Dermis microvascular lymphatic vessel endothelial cell (primary cell): ENCODE measurements at places on chromosomes 4 and X. TPM values are rescaled to one million over a fixed set of nuclear protein-coding genes. Genes with fewer than 3 reads are reported as not detected.

CNOT6L gene
- 32.1 and 40.3 TPM in 2 replicates for total RNA-seq

SOD3 gene
- total RNA-seq: not detected in 2 replicates

ADH4 gene
- total RNA-seq: not detected in 2 replicates

DNA sequence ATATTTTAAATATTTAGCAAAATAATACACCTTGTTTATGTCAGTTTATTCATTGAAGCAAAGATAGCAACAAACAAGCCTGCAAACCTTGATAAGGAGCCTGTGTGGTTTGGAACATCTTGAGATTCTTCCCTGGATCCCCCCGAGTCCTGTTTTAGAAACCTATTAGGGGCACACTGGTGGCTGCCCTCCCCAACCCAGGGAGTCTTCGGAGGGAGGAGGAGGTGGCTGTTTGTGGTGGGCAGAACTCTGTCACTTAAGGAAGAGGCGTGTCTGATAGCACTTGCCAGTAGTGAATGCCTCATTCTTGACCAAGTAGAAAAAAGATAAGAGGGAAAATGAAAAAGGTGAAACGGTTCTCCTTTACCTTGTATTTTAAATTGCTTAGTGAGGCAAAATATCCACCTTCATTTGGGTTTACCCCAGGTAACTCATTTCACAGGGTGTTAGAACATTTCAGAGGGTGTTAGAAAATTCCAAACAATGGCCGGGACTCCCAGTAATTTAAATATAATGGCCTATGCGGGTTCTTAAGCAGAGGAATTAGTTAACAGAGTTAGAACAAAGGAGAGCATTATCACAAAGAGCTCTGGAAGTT is 10.4 kb downstream of the KIT start:
- DNase-seq: no peak

GRCh38 chrX:38999967-39000745 is 198.9 kb downstream of the MID1IP1 start:
- DNase-seq: no peak

DNA sequence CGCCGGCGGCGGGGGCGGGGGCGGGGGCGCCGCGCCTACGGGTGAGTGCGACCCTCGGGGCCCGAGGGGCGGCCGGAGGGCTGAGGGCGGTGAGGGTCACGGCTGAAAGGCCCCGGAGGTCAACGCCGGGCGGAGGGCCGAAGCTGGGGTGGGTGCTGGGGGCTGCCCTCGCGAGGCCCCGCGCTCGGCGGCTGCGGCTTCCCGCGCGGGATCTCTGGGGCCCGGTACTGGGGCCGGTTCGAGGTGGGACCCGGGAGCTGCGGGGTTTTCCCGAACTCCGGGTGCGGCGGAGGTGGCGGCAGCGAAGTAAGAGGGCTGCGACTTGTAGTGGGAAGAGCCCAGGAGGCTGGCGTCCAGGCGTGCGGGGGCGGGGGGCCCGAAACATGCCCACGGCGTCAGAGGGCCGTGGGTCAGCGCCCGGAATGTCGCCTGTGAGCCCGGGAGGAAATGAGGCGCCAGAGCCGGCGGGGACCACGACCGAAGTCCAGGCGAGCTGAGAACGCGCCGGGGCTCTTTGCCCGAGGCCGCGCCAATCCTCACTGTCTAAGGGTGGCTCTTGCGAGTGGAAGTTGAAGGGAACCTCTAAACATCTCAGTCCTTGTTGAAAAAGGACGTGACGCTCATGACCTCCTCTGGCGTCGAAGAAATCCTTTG is 407 bp downstream of the IL13RA1 start:
- DNase-seq: peak; percentile 48

GRCh38 chr4:18954538-18954937 is 933.0 kb upstream of the LCORL start:
- no peak for DNase-seq

DNA sequence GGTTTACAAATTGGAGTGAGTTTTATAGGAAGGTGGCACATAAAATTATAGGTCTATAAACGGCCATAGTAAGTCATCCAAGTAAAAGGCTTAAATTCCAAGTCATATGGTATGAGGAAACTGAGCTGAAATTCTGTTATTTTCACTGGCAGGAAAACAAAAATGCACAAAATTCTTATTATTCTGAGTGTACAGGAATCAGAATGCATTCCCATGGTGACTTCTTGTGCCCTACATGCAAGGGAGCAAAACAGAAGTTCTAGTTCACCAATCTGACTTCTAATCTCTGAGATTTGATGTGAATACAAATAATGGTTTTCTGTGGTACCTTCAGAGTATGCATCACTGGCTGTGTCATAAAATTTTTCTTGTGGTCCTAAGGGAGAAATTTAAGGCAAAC is 102.9 kb downstream of the CLCN4 start:
- DNase-seq: no peak

DNA sequence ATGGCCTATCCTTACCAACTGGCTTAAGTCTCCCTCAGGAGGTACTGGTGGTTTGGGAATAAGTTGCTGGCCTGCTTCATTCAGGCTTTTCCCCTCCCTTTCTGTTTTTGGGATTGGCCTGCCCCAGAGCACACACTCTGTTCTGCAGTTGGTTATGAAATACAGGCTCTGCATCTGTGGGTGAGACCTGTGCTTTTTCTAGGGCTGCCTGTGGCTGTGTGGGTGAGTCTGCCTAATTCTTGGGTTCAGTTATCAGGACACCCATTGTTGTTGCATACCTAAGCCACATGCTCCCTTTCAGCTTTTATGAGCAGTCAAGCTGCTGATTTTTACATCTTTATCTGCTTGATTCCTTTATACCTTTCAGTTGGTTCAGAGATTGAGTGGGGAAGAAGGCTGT is 19.0 kb upstream of the CWH43 start:
- DNase-seq: no peak

- no peak for DNase-seq
These were observed 102.7 kb upstream of the TENM3 start for GRCh38 chr4:182140547-182140946.

DNA sequence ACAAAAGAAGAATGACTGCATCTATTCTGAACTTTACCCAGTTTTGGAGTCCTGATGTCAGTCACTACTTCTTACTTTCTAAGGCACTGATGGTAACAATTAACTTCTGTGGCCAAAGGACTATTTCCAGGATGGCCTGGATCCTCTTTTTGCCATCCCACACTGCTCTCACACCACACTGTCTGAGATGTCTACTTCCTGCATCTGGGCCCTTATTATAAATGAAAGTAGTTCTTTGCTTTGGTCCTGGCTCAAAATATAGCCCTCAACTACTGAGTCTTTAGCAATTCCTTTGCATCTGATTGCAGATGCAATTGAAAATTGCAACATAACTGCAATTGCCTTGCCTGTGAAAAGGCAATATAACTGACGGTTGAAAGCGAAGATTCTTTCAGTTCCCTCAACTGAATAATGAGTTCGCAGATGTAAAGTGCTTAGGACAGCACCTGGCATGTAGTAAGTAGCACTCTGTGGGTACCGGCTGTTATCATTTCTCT is 44.2 kb downstream of the COQ2 start:
- no peak for DNase-seq

DNA sequence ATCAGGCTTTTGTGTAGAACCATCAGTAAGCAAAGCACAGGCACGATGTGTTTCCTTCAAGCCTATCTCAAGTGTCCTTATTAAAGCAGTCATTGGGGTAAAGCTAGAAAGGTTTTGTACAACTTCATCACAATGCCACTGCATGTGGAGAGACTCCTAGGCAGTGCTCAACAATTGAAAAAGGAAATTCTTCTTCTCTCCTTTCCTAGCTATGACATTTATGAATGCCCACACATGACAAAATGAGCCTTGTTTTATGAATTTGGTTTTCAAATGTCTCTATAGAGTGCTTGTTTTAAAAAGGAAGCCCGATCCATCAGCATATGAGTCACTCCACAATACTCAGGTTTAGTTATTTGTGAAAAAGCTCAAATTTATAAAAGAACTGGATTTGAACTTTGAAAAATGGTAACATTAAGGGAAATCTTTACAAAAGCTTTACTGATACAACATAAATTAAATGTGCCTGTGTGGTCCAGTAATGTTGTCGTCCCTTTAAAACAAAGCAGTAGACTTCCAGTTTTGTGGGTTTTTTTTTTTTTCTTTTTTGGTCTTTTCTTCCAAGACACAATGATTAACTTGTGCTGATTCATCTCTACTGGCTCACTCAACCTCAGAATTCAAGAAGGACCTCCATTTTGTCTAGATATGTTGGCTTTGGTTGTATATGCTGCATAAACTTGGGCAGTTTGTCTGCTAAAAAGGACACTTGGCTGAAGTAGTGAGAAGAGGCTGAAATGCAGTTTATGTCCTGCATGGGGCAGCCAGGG is 273.8 kb downstream of the GASK1B start:
- DNase-seq: no peak

DNA sequence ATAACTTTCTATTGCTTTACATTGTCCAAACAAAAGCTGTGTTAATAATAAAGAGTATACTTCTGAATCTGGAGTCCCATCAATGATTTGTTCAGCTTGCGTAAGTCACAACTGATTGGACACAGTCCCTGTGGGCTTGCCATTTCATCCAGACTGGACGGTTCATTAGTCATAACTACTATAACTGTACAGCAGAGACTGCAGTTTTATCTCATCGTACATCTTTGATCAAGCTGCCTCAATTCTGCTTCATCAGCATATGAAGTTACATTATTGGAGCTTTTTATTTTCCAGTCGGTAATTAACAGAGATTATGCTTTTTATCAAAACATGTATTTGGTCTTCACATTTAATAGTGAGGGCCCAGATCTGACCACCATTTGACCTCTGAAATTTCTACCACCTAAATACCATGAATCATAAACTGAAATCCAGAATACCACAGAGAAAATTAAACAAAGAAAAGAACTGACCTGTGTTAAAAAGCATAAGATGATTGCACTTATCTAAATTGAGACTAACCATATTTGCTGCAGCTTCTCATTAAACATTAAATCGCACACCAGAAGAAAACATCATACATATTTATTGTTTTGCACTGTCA is 12.5 kb upstream of the MAB21L2 start:
- no peak for DNase-seq

- no peak for DNase-seq
These were observed 256.4 kb upstream of the GRID2 start for GRCh38 chr4:92047209-92047875.

DNA sequence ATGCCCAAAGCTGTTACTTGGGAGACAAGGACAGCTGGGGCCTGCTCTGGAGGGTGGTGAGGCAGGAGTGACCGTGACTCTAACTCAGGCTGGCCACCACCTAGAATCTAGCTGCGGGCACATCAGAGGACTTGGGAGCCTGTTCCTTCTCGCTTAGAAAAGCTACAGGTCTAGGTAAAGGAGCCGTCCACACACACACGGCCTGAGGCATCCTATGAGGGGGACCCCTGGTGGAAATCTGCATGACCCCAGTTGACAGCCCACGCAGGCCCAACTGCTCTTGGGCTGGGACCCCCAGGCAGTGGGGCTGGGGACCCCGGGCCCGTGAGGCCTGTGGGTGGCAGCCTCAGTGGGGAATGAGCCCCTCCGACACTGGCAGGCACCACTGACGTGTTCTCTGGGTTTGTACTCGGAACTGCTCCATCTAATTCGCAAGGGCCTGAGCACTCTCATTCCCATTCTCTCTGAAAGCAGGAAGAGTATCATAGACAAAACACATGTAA is 75.6 kb downstream of the ACOX3 start:
- no peak for DNase-seq

DNA sequence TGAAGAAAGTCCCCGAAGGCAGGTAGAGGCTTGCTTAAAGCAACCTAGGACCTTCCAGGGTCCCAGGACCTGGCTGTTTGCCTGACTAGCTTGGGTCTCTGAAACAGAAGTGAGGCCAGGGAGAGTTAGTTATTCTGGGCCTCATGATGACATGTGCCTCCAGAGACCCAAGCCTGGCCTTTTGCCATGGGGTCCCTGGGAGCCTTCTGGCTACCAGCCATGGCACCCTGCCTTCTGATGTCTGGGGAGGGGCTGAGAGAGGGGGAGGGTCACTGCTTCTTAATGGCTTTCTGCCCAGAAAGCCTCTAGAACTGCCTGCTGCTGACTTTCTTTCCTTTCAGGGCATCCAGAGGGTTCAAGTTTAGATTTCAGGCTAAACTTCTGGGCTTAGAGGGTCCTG is 1.0 kb upstream of the STARD8 start:
- no peak for DNase-seq

GRCh38 chr4:55458164-55458563 is 62.4 kb downstream of the TMEM165 start:
- DNase-seq: no peak

DNA sequence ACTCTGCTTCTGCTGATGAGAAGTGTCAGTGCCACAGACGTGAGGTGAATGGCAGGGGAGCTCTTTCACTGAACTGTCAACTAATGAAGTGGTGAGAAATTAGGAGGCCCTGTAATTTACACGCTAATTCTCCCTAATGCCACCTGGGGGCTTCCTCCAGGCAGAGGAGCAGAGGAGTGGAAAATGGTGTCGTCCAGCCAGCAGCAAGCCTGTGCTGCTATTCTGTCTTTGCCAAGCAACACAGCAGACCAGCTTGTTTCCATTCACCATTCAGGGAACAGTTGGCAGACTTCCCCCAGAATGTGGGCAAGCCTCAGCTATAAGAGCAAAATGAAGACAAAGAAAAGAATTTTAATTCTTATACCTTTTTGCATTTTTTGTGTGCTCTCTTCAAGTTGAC is 245.2 kb upstream of the TET2 start:
- no peak for DNase-seq

GRCh38 chr4:8205241-8205707 is 6.2 kb downstream of the SH3TC1 start:
- DNase-seq: peak; percentile 45
